Islet precursor cell (in vitro differentiated cells): ENCODE measurements at places on chromosomes 4 and X.

DNA sequence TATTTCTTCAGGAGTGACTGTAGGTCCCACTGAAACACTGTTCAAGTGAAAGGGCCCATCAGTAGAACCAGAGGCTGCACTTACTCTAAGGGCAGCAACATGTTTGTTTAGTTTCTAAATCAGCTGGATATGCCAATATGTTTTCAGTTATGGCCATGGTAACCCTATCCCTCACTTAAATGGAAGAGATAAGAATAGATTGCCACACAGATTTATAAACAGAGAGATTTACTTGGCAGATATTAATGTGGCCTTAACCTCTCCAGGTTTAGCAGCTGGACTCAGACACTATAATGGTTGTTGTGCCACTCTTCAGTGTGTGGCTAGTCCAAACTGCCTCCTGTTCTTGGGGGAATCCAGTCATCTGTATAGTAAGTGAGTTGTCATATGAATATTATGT is 354.1 kb downstream of the TEX13C start:
- DNase-seq: no peak

GRCh38 chr4:42151568-42152506 is 618 bp downstream of the BEND4 start:
- DNase-seq: peak; percentile 88

DNA sequence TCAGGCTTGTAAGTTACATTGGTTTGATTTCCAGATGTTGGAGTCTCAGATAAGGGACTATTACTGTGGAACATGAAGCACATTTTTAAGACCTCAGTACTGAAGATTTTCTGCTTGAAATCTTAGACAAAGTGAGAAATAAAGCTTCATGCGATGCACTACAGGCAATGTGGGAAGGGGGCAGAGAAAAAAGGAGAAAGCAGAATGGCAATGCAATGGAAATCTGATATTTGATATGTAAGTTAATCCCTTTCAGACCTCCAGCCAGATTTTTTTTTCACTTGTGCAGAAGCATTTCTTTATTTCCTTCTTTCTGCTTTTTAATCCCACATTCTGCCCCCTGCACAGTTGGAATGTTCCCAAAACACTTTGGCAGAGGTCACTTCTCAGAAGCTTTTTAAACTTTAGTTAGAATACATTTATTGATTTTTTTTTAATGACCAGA is 174.3 kb downstream of the ADGRL3 start:
- no peak for DNase-seq

DNA sequence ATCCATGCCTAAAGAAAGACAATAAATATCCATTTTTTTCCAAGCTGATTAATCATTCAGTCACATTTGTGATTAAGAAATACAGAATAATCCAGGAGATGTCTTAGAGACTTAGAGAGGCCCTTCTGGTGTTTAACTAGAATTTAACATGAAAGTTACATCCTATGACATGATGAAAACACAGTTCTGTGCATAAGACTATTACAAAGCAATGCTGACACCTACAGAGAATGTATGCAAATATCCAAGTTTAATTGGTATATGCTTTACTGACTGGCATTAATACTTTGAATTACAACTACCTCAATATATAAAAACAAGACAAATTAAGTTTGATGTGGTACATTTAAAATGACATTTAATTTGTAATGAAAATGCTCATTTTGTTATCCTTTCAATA is 17.8 kb upstream of the TLL1 start:
- no peak for DNase-seq

DNA sequence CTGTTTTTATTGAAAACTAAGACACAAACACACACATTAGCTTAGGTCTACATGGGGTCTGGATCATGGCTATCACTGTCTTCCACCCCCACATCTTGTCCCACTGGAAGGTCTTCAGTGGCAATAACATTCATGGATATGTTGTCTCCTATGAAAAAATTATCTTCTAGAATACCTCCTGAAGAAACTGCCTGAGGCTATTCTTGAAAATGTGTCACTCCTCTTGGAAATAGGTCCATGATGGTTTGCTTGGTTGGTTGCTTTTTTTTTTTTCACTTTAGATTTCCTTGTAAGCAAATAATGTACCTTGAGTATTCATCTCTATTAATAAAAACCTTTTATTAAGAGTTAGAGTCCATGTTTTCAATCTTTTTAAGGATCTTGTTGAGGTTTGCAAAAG is 195.3 kb upstream of the PDE5A start:
- no peak for DNase-seq

DNA sequence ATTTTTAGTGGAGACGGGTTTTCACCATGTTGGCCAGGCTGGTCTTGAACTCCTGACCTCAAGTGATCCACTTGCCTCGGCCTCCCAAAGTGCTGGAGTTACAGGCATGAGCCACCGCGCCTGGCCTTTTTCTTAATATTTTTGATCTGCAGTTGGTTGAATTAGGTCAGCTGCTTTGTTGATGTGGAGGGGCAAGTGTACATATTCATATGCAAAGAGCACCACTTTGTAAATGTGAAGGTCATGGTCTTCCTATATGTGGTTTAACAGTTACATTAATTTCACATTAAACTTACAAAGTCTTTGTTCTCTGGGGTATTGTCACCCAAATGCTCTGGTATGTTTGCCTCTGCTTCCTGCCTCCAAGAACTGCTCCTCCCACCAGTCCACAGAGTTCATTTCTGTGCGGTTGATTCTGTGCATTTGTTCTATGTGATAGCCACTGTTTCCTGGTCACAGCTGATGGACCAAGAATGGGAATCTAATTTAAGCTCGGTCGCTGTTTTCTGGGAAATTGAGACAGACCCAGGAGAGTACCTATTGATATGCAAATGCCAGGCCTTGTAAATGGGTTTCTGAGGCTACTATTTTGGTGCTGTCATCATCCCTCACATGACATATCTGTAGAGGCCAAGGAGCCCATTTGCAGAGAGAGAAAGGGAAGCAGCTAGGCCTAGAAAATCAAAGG is 26.9 kb upstream of the HPSE start:
- DNase-seq: peak; percentile 81

DNA sequence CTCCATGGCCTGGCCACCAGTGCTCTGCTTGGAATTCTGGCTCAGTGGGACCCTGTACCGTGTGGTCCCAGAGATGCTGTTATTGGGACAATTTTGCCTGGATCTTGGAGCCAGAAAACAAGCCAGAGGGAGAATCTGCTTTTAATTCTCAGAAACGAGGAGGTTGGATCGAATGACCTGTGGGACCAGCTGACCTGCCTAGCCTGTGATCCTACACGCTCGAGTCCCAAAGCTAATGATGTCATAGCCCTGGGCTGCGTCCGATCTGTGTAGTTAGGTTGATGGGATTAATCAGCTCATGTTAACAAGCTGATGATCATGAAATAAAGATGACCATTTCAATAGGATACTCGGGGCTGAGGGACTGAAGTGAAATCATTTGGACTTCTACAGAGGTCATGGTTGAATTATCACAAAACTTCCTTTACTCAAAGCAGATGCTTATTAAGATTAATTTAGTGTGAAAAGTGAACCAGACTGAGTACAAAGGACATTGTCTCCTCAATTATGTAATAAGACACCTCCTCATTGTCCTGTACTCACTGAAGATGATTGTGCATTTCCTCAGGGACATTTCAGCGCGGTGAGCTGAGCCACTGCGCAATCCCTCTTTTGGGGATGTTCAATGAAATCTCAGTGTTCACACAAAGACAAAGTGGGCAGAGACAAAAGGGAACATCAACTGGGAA is 51.9 kb upstream of the STX18 start:
- no peak for DNase-seq

DNA sequence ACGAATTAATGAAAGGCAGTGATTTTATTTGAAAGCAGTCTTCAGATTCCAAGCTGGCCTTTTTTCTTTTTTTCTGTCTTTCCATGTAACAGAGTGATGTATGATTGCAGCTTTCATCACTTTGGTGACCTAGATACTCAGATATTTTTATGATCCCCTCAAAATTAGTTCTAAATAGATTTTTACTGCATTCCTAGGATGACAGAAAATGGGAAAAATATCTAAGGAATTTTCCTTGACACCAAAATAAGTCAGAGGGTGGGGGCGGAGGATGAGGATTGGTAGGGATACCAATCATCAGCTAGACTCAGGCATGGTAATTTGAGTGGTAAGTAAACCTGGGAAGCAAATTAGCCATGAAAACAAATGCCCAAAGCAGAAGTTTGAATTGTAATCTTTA is 11.9 kb upstream of the HMGB2 start:
- peak; percentile 74 for DNase-seq

DNA sequence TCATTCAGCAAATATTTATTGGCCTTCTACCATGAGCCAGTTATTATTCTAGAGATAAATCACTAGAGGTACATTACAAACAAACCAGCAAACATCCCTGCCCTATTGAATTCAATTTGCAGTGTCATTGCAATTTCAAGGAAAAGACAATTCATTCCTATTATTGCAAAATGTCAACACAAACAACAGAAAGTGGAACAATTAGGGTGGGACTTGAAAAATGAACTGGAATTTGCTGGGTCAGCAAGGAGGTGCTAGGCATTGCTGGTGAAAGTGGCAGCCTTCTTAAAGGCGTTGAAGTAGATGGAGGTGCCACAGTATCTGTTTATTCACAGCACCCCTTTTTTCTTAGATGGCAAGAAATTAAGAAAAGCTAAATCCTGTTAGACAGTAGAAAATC is 224.0 kb upstream of the BMP3 start:
- no peak for DNase-seq

GRCh38 chr4:125991398-125991797 is 676.6 kb downstream of the FAT4 start:
- no peak for DNase-seq

GRCh38 chr4:80365928-80366327 is 30.4 kb downstream of the CFAP299 start:
- peak; percentile 74 for DNase-seq

DNA sequence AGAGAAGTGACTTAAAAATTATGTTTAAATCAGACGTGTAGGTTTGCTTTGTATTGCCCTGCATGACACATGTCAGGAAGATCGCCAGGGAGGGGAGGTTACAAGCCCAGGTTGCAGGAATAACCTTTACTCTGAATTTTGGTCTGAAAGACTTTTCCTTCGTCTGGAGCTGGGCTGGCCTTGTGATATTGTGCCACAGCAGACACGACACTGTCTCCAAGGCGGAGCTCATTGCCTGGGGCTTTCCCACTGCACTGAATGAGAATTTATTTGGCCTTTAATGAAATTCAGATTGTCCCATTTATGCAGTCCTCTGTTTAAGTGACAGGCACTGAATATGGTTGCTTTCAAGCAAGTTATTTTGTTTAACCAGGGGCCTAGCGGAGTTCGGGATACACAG is 45.1 kb downstream of the RHOH start:
- no peak for DNase-seq

DNA sequence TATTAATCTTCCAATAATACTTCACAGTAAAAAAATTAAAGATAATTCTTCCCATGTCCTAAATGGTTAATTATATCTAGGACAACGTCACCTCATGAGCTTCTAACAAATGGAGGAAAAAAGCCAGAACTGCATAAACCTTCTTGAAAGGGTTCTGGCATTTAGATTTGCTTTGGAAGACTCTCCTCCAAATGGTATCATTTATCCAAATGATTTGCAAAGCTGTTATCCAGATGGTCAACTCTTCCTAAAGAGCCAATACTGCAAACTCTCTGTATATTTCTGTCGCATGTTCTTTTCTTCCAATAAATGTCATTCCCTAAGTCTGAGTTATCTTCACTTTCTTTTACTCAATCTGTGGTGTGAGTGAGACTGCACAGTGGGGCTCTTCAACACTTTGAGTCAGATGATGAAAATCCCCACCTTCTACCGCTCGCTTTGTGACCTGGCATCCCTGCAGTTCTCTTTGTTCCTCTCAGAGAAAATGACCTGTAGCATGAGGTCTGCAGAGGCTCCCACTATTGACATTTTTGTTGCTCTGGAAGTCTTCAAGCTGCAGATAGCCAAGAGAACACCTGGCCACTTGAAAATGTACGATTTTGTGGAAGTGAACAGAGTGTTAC is 52.9 kb downstream of the TMEM150C start:
- no peak for DNase-seq

DNA sequence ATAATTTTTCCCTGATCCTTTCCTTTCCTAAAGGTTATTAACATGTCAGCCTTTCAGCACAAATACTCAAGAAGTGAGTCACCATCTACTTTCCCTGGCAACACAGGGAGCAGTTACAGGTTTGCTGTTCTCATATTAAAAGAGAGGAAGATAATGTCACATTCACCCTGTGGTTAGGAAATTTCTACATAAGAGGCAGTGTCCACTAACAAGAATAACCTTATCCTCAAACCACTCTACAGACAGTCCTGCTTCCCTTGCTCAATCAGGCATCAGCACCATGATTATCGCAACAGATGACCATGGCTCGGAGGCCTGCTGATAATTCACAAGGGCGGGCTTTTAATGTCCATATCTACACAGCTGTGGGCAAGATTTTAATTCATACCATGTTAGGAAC is 30.9 kb downstream of the RNF150 start:
- no peak for DNase-seq

GRCh38 chr4:89537281-89537680 is 229.7 kb upstream of the GPRIN3 start:
- no peak for DNase-seq

DNA sequence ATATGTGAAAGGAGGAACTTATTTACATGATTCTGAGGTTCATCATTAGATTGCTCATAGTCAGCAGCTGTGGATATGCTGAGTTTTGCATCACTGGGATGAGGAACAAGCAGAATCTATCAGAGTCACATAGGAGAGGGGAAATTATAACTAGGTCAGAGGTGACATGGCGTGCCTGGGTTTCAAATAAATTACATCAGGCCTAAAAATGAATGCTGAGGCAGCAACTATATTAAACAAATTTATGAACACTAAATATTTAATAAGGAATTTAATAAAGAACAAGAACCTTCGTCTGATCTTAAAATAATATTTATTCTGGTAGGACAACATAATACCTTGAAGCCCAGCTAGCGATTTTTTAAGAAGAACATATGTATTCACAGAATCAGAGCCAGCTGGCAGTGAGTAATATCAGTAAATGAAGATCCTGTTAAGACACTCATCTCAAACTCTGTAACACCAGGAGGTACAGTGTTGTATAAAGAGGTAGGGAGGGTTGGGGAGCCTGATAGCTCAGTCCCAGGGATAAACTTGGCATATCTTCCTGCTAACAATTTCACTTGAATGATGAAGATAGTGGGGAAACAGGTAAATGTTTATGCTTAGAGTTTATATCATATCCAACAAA is 60.9 kb upstream of the HS3ST1 start:
- DNase-seq: no peak

DNA sequence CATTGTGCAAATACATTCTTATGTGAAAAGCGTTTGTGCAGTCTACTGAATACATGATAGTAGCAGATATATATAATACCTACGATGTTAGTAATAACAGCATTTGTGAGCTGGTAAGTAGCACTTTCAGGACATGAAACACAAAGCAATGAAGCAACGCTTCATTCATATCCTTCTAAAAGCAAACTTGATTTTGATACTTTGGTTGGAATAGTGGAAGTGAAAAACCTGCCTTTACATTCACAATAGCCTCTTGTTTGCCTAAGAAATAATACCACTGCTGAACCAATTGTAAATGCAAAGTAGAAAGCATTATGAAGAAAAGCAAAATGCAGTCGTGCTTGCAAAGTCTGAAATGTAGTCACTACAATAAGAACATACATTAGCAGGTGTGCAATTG is 926.3 kb downstream of the FSTL5 start:
- DNase-seq: no peak
